Epithelial cell of proximal tubule (primary cell): ENCODE measurements at places on chromosomes 12 and 14. TPM values are rescaled to one million over a fixed set of nuclear protein-coding genes. Genes with fewer than 3 reads are reported as not detected.

FSCB gene
- not detected in 2 replicates for total RNA-seq

DNA sequence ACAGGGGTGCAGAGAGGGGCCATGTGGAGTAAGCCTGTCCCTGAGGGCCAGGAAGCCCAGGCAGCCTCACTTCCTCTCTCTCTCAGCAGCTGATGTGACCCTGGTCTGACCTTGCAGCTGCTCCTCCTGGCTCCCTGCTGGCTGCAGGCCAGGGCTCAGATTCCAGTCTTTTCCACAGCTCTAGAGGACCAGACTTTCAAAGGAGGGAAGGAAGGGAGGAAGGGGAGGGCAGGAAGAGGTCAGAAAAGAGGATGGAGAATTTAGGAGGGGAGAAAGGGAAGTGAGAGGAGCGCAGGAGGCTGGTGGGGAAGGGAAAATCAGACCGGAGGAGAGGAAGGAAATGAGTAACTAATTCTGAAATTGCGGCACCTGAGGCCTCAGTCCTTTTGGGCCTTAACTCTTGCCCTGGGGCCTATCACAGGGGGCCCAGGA, 40.9 kb upstream of the VASH1 start:
- no peak for DNase-seq

CDKL1 gene
- 23.0 and 47.4 TPM in 2 replicates for total RNA-seq

C12orf54 gene
- not detected in 2 replicates for total RNA-seq

- no peak for DNase-seq
Measured at GRCh38 chr12:4412465-4412864, 33.0 kb upstream of the FGF23 start.

DNA sequence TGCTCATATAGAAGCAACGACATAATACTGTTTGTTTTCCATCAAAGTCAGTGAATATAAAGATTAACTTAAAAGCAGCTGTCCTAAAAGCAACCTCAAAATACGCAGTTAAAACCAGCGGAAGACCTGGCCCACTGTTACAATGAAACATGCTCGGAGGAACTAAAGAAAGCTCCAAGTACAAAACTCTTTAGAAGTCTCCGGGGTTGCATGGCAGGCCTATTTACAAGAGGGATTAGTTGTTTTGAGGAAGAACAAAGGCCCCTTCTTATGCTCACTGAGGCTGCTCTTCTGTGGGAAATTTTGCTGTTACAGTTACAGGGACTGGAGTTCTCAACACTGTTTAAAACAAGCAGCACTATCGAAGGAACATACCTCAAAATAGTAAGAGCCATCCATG, 75.9 kb upstream of the C12orf71 start:
- no peak for DNase-seq

GRCh38 chr12:109518820-109519665, 41.6 kb downstream of the UBE3B start:
- DNase-seq: peak; percentile 6

DNA sequence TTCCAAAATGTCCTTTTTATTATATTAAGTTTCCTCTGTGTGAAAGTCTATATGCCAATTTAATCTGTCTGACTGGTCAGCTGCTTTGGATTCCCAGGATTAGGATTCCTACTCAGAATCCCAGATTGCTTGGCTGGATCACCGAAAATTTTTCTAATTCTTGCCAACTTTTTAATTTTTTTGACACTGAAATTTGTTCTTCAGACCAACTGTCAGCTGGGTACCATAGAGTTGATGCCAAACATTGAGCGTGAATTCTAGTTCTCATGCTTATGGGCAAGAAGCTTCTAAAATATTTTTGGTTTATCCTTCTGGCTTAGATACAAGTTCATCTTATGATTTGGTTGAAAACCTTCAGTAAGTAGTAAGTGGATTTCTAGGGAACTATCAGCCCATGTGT, 1611.4 kb upstream of the FLRT2 start:
- DNase-seq: no peak

- DNase-seq: no peak
Measured at GRCh38 chr12:6846316-6846869, 4.7 kb downstream of the CDCA3 start.

DNA sequence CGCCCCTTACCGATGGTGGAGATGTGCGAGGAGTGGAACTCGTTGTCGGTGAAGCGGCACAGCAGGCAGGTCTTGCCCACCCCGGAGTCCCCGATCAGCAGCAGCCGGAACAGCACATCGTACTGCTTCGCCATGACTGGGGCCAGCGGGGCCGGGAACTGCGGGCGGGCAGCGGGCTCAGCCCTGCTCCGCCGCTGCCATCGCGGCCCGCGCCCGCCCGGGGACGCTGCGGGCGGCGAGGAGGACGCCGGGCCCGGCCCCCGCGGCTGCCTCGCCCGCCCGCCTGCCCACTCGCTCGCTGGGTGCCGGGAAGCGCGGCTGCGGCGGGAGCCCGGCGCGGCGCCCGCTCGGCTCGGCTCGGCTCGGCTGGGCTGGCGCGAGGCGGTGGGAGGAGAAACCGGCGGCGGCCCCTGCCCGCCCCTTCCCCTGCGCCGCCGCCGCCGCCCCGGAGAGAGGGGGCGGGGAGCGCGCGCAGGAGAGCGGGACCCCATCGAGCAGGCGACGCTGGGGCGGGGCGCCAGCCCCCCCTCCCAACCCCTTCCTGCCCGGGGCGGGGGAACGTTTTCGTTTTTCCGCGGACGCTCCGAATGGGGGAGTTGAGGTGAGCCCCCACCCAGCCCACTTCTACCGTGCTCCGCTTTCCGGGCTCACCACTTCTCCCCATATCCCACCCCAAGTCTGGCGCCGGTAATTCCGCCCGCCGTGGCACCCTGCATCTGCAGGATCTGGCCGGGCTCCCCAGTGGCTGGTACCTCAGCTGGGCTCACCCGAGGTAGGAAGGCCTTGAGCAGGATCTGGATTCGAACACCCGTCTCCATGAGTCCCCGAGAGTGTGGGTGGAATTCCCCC, at the start of gene RAB15:
RAB15 (minus strand) TSS at position 394 of the 849 bp plus-strand sequence; CDS start at position 134, 260 bp downstream.
- no peak for DNase-seq
